ENCODE measurements at places on chromosomes 1 and 21.

- DNase-seq: no peak
Observed at GRCh38 chr1:8420318-8420717, 102.4 kb downstream of the SLC45A1 start.

GRCh38 chr1:7580923-7581753 lies 190.0 kb upstream of the VAMP3 start:
- peak; percentile 55 for DNase-seq

GRCh38 chr1:36706416-36706815 lies 223.7 kb upstream of the CSF3R start:
- no peak for DNase-seq

DNA sequence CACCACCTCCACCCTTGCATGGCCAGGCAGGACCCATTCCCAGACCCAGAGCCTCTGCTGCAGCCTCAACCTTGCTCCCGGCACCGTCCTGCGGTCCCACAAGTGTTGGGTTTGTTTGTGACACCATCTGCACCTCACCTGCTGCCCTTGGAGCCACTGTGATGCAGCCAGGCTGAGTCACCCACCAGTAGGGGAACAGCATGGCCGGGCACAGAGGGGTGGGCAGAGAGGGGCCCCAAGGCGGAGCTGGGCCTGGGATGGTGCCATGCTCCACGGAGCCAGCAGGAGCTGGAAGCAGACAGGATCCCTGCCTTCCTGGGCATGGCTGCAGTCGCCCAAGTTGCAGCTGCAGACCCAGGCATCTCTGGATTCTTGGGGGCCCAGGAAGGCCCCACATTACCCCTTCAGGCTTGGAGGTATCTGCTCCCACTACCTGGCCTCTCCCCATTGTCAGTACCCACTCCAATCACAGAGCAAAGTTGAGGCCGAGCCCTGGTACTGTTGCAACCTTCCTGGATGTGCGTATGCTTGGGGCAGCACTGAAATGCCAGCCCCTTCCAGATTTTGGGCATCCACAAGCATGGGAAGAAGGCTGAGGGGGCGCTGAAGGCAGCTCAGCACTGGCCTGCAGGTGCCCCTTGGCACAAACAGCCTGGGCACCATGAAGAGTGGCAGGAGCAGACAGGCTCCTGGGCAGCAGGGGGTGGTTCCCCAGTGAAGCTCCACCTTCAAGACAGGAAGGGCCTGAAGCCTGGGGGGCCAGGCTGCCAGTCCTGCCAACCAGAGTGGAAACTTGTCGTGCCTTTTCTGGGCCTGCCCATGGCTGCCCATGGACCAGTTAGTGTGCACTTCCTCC lies 172.8 kb downstream of the MATN1 start:
- no peak for DNase-seq

GRCh38 chr1:224559981-224560728 lies 56.0 kb upstream of the CNIH3 start:
- no peak for DNase-seq

- no peak for DNase-seq
Observed at GRCh38 chr1:223803211-223803610, 42.5 kb downstream of the TP53BP2 start.

DNA sequence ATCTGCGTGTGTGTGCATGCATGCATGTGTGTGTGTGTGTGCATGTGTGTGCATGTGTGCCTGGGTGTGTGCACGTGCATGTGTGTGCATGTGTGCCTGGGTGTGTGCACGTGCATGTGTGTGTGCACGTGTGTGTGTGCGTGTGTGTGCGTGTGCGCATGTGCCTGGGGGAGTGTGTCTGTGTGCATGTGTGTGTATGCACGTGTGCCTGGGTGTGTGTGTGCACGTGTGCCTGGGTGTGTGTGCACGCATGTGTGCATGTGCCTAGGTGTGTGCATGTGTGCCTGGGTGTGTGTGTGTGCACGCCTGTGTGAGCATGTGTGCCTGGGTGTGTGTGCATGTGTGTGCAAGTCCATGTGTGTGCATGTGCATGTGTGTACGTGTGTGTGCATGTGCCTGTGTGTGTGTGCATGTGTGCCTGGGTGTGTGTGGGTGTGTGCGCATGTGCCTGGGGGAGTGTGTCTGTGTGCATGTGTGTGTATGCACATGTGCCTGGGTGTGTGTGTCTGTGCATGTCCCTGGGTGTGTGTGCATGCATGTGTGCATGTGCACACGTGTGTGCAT lies 29.3 kb upstream of the COL6A2 start:
- no peak for DNase-seq

DNA sequence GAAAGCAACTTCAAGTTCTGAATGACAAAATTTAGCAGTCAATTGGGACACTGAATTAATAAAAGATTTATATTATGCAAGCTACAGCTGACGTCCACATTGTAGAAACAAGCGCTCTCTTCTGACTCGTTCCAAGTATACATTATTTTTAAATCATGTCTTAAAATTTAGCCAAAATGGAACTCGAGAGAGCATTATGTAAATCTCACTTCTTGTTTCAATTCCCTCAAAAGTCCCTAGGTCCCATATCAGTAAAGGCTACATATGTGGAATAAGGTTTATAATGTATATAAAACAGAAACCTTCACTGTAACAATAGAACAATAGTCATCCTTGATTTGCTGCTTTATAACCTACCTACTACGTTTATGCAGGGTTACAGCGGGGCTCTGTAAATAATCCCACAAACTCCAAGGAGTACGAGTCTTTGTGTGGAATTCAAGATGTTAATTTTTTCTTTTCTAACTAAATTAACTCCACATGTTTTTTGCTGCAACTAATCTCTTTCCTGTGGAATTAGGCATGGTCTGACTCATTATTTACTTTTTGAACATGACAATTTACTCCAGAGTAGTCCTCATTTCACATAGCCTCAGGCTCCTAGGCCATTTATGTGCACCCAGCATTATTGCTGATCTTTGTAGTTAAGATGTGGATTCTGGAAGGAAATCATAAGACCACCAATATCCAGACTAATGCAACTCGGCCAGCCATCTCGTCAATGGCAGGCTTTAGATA lies 785.1 kb downstream of the LTN1 start:
- DNase-seq: no peak

GRCh38 chr1:12540580-12541273 lies 77.3 kb downstream of the DHRS3 start:
- DNase-seq: peak; percentile 85

GRCh38 chr1:114517348-114517747 lies 6.3 kb upstream of the TRIM33 start:
- no peak for DNase-seq

GRCh38 chr1:41576206-41576605 lies 91.7 kb upstream of the EDN2 start:
- DNase-seq: no peak

GRCh38 chr1:156751451-156751756 lies at the start of gene HDGF:
Gene HDGF, minus strand, starts transcription at chr1:156751675. Its CDS starts 246 bp downstream, at chr1:156751429.
- DNase-seq: no peak

- peak; percentile 69 for DNase-seq
Observed at GRCh38 chr21:45386728-45387371, 18.1 kb upstream of the COL18A1 start.

GRCh38 chr1:57249511-57249910 lies 174.3 kb downstream of the DAB1 start:
- DNase-seq: no peak
